ENCODE measurements at places on chromosomes 2 and 18.
A peak's percentile ranks its signal among the peaks of the same experiment; 100 is the strongest.

GRCh38 chr2:81007104-81007503 lies 702.6 kb upstream of the LRRTM1 start:
- no peak for DNase-seq

DNA sequence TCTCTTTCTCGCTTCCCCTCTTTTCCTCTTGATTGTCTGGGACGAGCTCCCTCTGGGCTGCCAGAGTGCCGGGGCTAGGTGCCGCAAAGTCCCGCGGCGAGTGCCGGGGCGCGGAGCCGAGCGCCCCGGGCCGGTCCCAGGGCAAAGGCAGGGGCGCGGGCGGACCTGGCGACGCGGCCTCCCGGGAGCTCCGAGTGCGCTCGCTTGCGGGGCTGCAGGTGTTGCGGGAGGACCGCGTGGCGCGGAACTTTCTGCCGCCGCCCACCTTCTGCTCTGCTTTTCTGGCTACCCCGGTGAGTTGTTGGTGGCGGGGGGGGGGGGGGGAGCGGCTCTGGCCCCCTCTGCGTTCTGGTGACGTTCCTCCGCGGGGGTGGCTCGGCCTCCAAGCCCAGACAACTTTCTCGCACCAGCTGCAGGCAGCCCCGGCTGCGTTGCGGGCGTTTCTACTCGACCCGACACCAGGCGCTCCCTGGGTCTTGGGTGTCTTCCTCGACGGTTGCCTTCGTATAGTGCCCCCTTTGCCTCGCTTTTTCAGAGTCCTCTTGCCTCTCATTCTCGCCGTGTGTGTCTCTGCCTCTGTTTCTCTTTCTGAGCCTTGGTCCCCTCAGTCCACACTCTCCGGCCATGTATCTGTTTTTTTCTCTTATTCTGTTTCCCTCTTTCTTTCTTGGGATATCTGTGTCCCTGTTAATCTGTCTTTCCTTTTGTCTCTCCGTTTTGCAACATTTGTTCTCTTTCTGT lies 759 bp downstream of the GALNT13 start:
- no peak for DNase-seq

- DNase-seq: no peak
Observed at GRCh38 chr2:53576166-53576565, 191.4 kb upstream of the CHAC2 start.

DNA sequence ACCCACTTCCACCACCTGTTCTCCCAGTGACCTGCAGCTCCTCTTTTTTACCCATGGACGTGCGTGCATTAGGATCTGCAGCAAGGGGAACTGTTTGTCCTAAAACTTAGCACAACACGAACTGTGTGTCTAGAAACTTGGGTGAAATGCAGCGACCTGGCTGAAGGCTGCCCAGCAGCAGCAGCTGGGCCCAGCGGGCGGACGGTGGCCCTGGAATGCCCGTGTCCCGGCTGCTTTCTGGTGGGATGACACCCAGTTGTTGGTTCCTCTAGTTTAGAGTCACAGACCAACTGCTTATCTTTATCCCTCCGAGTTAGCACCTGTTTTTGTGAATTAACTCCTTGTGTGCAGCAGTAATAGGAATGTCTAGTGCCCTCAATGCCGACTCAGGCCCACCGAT lies 61.9 kb upstream of the PXDN start:
- no peak for DNase-seq

- peak; percentile 90 for DNase-seq
Observed at GRCh38 chr2:164542581-164543021, 78.7 kb downstream of the GRB14 start.

- DNase-seq: peak; percentile 98
Observed at GRCh38 chr2:133817680-133818566, 249.7 kb upstream of the NCKAP5 start.

- DNase-seq: no peak
Observed at GRCh38 chr2:81467096-81467495, 1162.5 kb upstream of the LRRTM1 start.

- no peak for DNase-seq
Observed at GRCh38 chr2:184338771-184339170, 259.6 kb upstream of the ZNF804A start.

DNA sequence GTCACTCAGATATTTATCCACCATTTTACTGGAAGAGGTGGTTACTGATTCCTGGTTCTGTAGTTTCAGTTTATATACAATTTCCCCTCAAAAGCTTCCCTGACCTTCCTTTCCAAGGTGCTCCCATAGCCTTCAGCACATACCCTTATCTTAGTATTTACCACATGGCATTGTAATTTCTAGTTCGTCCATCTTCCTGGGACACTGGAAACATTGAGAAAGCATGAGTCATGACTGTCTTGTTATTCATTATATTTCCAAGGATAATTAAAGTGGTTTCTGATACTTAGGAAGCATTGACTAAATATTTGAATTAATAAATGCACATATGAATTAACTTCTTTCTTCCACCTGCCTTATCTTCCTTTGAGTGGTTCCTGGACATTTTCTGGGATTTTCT lies 203.8 kb downstream of the ETAA1 start:
- peak; percentile 86 for DNase-seq

- peak; percentile 89 for DNase-seq
Observed at GRCh38 chr2:207869784-207870778, 100.4 kb upstream of the FZD5 start.

DNA sequence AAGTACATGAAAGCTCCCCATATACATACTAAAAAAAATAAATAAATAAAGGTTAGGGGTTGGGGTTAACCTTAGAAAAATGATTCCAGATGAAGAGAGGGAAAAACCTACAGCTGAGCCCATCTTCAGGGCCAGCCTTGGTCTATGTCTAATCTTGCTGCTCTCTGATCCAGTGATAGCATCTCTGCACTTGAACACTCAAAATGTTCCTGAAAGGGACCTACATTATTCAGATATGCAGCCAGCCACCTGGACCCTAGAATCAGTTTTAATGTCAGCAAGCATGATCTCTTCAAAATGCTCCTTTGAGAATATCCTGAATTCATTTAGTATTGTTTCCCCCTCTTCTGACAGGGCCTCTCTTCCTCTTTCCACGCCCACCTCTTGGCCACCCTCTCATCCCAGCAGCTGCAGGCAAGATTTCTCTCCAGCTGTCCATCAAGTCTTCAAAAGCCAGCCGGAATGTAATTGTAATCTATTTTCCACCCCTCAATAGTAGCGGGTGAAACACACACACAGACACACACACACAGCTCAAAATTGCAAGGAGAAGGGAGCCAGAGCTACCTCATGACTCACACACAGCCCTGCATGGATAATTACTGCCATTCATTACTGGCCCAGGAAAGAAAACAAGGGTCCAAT lies 135.5 kb downstream of the MYO3B start:
- peak; percentile 14 for DNase-seq

Measured in M059J (cell line).